ENCODE measurements at places on chromosomes 7 and 10.

GRCh38 chr7:35752742-35753141 is 48.1 kb upstream of the SEPTIN7 start:
- DNase-seq, result no peak

DNA sequence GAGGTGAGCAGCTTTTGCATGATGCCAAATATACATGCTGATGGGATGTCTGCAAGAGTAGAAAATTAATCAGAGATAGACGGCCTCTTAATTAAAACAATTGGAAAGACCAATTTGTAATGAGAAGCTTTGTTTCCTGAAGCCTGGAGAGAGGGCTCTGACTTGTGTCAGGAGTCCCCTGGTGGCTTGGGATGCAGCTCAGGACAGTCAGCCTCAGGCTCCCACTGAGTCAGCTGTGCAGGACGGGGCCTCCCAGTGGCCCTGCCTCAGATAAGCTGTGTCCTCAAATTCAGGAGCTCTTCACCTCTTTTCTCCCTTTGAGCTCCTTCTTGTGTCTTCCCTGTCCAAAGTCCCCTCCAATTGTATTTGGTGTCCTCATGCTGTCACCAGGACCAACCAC is 438.9 kb upstream of the PODXL start:
- no peak for DNase-seq

- no peak for DNase-seq
These were observed 275.2 kb downstream of the POU6F2 start for GRCh38 chr7:39252916-39253315.

GRCh38 chr7:158953912-158954311 is 97.6 kb downstream of the DYNC2I1 start:
- DNase-seq, result no peak

- no peak for DNase-seq
These were observed 61.3 kb upstream of the DNAAF5 start for GRCh38 chr7:664997-665735.

DNA sequence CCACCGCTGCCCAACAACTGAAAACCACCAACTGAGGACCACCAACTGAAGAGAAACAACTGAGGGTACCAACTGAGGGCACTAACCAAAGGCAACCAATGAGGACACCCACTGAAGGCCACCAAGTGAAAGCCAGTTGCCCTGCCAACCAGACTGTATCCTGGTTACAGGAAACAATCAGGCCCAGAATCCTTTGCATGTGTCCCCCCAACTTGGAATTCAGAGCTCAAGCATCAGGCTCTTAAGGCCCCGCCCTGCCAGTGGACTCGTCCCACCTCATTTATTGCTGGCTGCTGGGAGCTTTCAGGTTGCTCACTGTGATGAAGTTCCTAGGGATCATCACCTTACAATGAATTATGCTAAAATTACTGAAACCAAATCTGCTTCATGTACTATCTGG is 76.6 kb upstream of the ABI1 start:
- DNase-seq, result no peak

DNA sequence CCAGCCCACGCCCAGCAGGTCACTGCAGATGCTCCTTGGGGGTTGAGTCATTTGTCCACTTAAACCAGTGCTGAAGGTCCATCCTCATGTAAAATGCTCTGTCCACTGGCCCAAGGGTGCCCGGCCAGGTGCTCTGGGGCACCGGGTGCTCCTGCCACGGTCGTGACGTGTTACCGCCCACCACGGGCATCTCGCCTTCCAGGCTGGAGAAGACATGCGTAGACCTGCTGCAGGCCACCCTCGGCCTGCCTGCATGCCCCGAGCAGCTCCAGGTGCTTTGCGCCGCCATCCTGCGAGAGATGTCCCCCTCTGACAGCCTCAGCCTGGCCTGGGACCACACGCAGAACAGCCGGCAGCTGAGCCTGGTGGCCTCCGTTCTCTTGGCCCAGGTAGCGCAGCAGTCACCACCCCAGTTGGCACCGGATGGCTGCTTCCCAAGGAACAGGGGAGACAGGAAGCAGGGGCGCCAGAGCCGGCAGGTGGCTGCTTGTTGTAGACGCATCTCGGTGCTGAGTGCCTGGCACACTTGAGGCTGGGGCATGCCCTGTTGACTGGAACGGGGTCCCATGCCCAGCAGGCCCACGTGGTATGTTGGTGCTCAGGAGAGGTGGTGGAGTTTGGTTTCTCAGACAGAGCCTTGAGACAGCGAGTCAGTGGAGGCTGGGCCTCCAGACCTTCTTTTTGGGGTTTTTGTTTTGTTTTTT is 6.1 kb downstream of the AP5Z1 start:
- DNase-seq, result no peak

DNA sequence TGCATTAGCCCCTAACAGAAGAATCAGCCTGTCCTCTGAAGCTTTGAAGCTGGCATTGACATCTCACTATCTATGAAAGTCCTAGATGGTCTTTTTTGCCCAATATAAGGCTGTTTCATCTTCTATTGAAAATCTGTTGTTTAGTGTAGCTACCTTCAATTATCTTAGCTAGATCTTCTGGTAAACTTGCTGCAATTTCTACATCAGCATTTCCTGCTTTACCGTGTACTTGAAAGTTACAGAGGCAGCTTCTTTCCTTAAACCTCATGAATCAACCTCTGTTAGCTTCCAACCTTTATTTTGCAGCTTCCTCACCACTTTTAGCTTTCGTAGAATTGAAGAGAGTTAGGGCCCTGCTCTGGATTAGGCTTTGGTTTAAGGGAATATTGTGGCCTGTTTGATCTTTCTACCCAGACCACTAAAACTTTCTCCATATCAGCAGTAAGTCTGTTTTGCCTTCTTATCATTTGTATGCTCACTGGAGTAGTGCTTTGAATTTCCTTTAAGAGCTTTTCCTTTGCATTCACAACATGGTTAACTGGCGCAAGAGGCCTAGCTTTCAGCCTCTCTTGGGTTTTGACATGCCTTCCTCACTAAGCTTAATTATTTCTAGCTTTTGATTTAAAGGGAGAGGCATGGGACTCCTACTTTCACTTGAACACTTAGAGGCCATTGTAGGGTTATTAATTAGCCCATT is 32.5 kb downstream of the ARID5B start:
- DNase-seq, result peak; percentile 42

GRCh38 chr7:120332433-120332832 is 59.5 kb downstream of the KCND2 start:
- DNase-seq, result no peak

DNA sequence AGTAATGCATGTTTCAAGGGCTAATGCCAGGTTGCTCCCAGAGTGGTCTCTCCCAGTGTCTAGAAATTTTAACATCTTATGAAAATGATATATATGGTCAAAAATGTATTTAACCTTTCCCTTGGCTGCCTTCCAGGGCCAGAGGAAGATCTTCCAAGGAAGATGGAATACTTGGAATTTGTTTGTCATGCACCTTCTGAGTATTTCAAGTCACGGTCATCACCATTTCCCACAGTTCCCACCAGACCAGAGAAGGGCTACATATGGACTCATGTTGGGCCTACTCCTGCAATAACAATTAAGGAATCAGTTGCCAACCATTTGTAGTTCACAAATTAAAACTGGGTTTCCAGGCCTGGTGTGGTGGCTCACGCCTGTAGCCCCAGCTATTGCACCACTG is 9.0 kb downstream of the GATAD1 start:
- DNase-seq, result no peak

DNA sequence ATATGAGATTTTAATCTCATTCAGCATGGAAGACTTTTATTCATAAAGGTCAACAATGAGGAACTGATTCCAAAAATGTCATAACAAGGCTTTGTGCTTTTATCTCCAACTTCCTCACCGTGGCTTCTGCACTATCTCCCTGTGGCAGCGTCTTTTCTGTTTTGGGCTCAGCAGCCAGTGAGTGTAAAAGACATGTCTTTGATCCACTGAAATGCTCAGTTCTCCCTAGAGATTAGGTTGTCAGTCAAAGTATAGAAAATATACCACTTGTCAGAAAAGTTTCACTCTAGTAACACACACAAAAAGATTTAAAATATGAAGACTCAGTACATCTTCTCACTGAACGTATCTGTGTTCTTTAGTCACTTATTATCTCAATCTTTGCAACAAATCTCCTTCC is 901.8 kb upstream of the ZWINT start:
- no peak for DNase-seq

GRCh38 chr10:3776796-3777571 is 8.0 kb downstream of the KLF6 start:
- peak; percentile 91 for DNase-seq

- no peak for DNase-seq
These were observed 273.1 kb upstream of the KCND2 start for GRCh38 chr7:119999738-120000475.

- DNase-seq, result no peak
These were observed 7.5 kb downstream of the IFIT1 start for GRCh38 chr10:89399956-89400355.

GRCh38 chr10:99008054-99008453 is 227.6 kb downstream of the HPSE2 start:
- no peak for DNase-seq

- no peak for DNase-seq
These were observed 730.8 kb downstream of the SUGCT start for GRCh38 chr7:40865441-40866233.

DNA sequence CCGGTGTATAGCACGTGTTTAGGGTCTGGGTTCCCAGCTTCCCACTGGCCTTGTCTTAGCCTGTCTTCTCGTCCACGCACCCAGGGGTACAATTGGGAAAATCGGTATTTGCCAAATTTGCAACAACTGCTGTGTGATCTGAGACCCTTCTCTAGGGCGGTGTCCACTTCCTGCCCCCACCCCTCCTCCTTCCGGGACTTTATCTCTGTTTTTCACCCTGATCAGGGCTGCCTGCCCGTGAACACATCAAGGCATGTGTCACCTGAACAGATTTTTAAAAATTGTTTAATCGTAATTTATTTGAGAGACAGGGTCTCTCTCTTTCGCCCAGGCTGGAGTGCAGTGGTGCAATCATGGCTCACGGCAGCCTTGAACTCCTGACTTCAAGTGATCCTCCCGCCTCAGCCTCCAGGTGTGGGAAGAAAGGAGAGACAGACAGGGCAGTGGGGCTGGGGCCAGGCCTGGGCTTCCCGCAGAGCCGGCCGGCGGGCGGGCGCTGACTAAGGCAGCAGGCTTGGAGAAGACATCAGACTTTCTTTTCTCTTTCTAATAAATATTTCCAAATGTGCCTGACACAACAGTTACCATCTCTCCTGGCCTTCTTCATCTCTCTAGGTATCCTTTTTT is 27.5 kb downstream of the ELFN1 start:
- no peak for DNase-seq

DNA sequence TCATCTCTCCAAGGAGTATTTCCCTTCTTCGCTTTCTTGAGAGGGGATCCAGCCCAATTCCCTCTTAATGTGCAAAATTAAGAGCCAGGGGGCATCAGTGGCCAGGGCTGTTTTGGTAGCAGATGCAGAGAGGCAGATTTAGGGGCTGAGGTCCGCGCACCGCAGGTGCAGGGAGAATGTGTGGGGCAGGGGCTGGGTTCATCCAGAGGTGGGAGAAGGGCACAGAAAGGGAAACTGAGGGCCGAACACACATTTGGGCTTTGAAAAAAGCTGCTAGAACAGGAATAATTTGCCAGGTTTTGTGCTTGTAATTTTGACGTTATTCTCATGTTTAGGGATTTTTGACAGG is 6.5 kb upstream of the SHH start:
- no peak for DNase-seq

- no peak for DNase-seq
These were observed 545.4 kb upstream of the FZD8 start for GRCh38 chr10:36187380-36188079.

- DNase-seq, result no peak
These were observed 48.5 kb downstream of the GRID1 start for GRCh38 chr10:86317949-86318725.

GRCh38 chr10:115029452-115030375 is 63.5 kb upstream of the ATRNL1 start:
- no peak for DNase-seq

GRCh38 chr10:8738987-8739386 is 684.5 kb downstream of the GATA3 start:
- no peak for DNase-seq

DNA sequence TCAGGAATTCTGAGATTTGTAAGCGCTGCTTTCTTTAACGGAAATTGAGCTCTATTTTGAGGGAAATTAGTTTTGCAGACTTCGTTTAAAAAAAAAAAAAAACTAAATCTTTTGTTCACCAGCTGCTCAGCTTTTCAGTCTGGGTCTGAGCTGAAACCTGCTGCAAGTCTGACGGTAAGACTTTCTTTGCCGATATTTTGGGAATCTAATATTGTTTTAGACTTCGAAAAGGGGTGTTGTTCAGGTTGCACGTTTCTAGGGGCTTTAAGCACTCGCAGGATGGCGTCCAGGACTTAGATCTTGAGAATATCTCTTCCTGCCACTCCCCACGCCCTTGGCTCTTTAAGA is 1.8 kb upstream of the MEOX2 start:
- DNase-seq, result no peak

DNA sequence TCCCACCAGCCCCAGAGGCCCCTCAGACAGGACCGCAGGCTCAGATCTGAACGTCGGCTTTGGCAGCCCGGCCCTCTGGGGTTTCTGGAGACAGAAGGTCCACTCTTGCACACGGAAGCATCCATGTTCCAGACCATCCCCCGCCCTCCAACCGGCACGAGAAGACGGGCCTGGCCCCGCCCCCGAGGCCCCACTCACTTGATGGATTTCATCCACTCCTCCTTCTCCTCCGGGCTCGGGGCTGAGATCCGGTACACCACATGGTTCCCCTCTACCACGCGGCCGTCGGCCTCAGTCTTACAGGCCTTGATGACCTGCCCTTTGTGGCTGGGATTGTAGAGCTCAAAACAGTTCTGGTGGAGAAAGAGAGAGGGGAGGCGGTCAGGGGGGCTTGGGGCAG is 107.3 kb downstream of the CYTH3 start:
- DNase-seq, result no peak

- DNase-seq, result no peak
These were observed 186.2 kb upstream of the SVIL start for GRCh38 chr10:29820890-29821461.

GRCh38 chr10:114043532-114044246 is at the start of gene ADRB1:
ADRB1 (plus strand) TSS chr10:114043866; CDS start chr10:114044133, 267 bp downstream.
- peak; percentile 23 for DNase-seq

DNA sequence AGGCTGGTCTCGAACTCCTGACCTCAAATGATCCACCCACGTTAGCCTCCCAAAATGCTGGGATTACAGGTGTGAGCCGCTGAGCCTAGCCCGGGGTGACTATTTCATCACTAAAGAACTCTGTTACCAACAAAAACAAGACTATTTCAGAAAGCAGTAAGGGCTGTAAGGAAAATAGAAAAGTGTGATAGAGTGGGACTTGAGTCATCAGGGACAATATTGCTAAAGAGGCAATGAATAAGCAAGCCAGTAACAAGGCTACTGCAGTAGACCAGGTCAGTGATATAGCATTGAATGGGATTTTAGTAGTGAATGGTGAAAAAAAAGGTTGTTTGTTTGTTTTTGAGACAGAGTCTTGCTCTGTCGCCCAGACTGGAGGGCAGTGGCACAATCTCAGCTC is 51.7 kb downstream of the SVOPL start:
- no peak for DNase-seq

DNA sequence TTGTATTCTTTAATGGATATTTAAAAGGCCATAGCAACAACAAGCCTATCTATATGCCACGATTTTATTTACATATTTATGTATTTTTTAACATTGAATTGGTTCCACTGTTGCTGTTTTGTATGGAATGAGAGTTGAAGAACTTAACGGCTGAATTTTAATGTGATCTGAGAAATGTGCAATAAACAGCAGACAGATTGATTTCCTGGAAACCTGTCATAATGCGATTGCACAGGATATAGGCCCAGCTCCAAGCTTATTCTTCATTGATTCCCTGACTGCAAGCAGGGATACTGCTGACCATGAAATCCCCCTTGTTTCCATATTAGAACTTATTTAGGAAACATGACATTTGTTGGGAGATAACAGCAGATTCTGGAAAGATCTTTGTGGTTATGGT is 195.6 kb downstream of the KCND2 start:
- DNase-seq, result no peak

GRCh38 chr7:37186753-37187152 is 261.9 kb downstream of the ELMO1 start:
- no peak for DNase-seq
